ENCODE measurements at places on chromosomes 4 and X.

DNA sequence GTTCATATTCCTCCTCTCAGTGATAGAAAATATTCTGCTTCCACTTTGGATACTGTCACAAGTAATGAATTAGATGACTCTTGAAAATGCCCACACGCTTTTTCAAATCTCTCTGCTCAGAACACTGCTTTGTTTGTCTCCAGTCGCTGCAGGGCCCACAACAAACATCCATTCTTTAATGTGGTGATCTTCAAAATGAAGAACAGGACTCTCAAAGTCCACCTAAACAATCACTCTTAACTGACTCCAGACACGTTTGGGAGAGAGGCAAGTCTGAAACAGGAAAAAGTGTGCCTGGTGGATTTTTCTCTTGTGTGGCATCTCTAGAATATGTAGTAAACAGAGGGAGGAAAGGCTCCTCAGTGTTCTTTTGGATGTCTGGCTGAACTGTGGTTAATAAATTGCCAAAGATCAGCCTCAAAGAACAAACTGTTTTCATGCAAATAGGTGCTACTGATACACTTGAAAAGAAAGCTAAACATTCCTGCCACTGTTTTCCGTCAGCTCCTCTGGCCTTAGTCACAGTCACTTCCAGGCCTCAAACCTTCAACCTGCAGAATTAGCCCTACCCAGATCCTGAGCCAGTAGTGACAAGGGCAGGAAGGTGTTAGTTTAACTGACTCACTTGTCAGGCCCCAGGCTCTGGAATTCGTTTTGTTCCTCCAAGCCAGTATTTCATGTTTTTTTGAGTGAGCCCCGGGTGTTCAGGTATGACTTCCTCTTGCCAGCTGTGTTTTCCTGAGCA is 259.6 kb upstream of the GPC4 start:
- no peak for DNase-seq

GRCh38 chrX:35098419-35098818 is 155.8 kb downstream of the FAM47B start:
- DNase-seq = peak; percentile 37

DNA sequence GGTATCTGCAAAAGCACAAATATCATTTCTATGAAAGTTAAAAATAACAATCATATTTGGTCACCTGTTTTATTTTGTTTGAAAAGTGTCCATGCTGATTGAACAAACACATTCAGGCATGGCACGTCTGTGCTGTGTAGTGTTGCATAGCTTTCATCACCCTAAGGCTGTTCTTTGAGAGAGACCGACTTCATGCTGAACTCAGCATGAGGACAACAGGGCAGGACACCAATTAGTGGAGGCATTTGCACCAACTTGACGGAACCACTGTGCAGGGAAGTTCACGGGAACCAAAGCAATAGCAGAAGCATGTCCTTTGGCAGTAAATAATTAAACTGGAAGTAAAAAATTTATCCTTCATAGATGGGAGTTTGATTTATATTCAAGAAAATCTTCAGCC is 158.4 kb upstream of the SLC7A11 start:
- no peak for DNase-seq

DNA sequence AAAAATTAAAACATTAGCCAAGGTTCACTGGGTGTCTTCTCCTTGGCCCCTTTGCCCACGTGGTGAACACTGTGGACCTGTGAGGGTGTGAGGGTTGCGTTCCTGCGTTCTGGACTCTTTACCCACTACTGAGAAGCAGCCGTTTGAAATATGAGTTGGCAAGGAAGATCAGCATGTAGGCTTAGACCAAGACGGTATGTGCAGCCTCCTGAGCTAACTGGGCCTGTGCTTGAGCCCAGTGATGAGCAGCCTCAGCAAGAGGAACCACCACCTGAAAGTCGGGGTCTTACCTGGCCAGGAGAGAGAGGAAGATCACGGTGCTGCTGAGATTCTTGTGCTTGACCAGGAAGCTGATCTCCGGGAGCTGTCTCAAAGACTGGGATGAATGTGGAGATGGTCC is 19.5 kb downstream of the RGS12 start:
- no peak for DNase-seq

DNA sequence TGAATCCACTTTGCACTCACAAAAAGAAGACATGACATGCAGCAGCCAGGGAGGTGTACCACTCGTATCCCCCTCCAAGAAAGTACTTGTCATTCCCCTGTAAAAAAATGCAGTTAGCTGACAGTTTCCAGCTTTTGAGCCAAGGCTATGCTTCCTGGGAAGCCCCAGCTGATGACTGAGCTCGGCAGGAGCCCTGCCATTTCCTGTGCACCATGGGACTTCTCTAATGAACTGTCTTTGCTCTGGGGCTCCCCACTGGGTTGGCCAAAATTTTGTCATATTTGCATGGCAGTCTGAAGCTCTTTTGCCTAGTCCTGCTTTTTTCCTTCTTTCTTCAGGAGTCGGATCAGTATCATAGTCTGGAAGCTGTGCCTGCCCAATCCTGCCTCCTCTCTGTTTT is 104.5 kb upstream of the MAOA start:
- DNase-seq = no peak

- DNase-seq = no peak
Observed at GRCh38 chrX:482702-483203, 96.0 kb upstream of the PPP2R3B start.

DNA sequence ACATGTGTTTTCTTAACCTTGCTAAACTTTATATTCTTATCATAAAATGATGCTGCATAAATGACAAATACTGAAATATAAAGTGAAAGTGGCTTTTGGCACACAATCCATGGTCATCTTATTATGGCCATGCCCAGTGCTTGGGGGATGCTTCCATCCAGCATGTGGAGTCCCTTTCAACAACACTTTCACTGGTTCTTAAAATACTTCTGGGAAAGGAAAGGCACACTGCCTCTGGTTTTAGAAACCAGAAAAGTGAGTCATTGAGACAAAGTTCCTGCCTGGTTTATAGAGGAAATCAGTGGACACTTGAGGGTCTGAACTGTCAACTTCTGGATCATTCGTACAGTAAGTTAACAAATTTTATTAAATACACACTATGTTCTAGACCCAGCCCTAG is 248.0 kb upstream of the ADAMTS3 start:
- DNase-seq = no peak

DNA sequence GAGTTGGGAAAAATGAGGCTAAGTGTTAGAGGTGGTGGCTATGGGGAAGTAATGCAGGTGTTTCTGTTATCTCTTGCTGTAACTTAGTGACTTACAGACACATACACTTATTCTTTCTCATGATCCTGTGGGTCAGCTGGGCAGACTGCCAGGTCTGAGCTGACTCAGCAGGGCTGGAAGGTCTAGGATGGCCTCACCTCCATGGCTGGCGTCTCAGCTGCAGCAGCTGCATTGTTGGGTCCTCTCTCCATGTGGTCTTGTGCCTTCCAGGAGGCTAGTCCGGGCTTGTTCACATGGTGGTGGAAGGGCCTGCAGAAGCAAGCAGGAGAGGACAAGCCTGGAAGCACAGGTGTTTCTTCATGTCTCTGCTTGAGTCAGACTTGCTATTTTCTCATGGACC is 172.7 kb downstream of the NHS start:
- peak; percentile 38 for DNase-seq

DNA sequence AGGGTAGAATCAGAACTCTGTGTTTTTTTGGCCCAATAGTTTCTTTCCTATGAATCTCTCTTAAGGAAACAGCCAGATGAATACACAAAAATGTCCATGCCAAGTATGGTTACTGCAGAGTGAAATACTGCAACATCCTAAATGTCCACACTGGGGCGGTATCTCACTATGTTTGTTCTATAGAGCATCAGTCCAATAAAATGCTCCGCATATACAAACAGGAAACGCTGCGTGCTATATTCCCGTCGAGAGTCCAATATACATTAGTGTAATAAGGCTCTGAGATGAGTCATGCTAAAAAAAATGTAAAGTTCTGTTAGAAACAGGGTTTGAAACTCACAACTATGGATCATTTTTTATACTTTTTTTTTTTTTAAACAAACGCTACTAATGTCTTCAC is 72.9 kb upstream of the ENOX2 start:
- peak; percentile 80 for DNase-seq

DNA sequence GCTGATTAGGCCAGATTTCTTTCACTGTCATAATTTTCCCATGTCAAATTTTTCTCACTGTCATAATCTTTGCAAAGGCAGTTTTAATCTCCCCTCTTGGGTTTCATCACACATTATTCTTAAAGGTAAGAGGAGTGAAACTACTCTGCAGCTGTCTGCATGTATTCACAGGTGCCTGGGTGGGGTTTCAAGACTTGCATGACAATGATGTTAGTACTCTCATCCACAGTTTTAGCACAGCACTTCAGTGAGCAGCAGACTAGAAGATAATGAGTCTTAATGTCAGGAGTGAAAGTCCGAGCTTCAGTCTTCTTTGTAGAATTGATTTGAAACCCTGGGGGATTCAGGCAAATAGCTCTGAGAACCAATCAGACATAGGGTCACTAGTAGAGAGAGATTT is 182.5 kb upstream of the GALNT7 start:
- DNase-seq = no peak

DNA sequence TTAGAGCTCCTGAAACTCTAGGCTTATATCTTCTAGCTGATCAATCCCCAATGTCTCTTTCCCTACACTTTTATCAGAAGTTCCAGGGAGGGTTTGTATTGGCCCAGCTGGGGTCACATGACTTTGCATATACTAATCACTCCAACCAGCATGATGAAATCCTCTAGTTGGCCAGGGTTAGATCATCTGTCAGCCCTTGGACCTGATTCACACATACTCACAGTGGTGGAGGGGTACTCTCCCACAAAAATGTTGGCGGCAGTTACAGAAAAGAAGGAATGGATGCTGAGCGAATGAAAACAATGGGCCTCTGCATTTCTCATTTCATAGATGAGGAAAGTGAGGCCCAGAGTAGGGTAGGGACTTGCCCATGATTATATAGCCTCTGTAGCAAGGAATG is 151.1 kb downstream of the PJA1 start:
- no peak for DNase-seq
